Posterior vena cava (tissue), 2 donors: ENCODE measurements at places on chromosomes 5 and 9.

- DNase-seq = no peak
Measured at GRCh38 chr5:65840071-65840470, 86.3 kb upstream of the ERBIN start.

DNA sequence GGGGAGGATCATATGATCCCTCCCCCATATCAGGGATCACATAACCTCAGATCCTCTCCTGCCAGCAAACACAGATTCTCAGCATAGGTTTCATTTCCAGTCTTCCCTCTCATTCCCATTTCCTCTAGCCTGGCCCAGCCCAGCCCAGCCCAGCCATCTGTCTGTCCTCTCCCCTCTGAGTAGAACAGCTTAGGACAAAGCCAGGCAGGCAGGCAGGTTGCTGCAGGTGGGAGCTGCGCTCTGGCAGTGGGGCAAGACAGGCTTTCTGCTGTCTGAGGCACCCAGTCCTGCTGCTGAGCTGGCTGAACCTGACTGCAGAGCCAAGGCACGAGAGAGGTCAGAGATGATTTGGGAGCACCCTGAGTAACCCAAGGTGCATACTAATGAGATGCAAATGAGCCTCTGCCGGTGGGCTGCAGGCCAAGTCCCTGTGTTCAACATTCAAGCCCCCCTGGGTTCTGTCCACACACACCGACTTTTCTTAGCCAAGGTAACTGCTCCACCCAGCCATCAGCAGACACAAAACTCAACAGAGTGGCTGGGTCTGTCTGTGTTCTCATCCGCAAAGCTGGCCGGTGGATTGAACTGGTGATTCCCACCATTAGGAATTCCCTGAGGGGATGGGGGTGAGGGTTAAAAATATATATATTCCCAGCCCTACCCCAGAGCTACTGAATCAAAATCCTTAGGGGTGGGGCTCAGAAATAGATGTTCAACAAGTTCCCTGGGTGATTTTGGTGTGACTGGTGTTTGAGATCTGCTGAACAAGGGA lies 9.1 kb downstream of the FAT2 start:
- peak; percentile 58 for DNase-seq

DNA sequence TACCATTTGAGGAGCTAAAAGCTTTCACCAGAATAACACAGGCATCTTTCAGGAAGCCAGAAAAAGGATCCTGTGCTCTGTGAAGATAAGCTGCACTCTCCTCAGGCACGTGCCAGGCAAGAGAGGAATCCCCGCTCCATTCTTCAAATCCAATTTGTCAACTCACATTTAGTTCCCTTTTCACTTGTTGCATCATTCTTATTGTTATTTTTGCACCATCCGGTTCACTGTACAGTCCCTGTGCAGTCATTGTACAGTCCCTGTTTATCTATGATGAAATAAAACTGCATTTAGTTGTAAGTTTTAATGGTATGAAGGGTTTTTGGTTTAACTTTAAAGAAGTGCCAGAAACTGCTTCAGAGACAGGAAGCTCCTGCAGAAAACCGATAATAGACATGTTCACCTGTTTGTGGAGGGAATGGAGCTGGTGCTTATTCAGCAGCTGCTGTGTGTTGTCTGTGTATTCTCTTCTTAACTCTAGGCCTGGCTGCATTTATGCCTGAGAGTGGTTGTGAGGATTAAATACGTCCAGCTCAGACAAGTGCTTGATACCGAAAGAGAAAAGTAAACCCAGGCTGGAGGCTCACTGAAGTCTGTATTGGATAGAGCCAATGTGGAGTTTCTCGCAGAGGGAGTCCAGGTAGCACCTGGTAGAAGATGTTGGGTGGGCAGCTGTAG lies 22.4 kb downstream of the IFNW1 start:
- no peak for DNase-seq

GRCh38 chr5:73648515-73648914 lies 22.5 kb downstream of the ARHGEF28 start:
- no peak for DNase-seq

DNA sequence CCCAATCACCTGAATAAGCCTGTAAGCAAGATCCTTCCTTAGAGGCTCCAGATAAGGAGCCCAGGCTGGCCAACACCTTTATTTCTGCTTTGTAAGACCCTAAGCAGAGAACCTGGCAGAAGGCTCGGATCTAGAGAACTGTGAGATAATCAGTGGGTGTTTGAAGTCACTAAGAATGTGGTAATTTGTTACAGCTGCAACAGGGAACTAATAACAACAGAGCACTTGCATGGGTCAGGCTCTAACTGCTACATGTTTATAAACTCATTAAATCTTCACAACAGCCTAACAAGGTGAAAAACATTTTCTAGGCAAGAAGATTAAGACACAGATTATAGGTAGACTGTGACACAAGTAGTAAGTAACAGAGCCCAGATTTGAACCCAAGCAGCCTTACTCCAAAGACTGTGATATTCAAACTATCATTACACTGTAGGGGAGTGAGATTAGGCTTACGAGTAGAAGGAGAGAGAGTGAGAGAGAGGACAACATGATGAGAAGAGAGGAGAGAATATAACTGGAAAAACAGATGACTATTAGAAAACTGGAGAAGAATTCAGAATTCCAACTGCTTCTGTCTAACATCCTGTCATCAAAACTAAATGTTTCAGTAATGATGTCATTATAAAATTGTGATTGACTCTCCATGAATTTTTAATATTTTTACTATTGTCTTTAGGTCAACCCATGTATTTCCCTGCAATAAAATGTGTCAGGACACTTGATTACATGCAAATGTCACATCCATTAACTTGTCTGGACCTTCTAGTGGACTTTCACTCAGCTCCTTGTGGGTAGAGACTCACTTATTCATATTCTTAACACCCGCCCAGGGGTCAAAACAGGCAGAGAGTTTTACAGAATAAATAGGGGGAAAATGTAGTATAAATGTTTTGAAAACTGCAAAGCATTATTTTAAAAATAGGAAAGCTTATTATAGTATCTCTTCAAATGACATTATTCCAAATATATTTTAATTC lies 290.9 kb upstream of the RGMB start:
- no peak for DNase-seq

- no peak for DNase-seq
Measured at GRCh38 chr5:53008751-53009150, 19.6 kb downstream of the ITGA2 start.

- no peak for DNase-seq
Measured at GRCh38 chr9:9612270-9612669, 1000.5 kb downstream of the PTPRD start.
